HT1080 (cell line): ENCODE measurements at places on chromosomes 16 and 17. TPM values are rescaled to one million over a fixed set of nuclear protein-coding genes. Genes with fewer than 3 reads are reported as not detected.

The RAB26 gene
- total RNA-seq = 9.5 and 13.4 TPM in 2 replicates

The WSB1 gene
- 31.7 and 62.4 TPM in 2 replicates for total RNA-seq

The GPR142 gene
- total RNA-seq = not detected in 2 replicates

The SBK1 gene
- 0.02 and 0.10 TPM in 2 replicates for total RNA-seq

The KCNAB3 gene
- total RNA-seq = 1.8 and 3.5 TPM in 2 replicates

The ST6GALNAC1 gene
- not detected in 2 replicates for total RNA-seq

The ALOX12 gene
- total RNA-seq = not detected in 2 replicates

The MPV17L gene
- not detected in 2 replicates for total RNA-seq

The ITGA3 gene
- total RNA-seq = 680 and 729 TPM in 2 replicates

The PRAC2 gene
- not detected in 2 replicates for total RNA-seq

The DNAJA2 gene
- 71.1 and 71.3 TPM in 2 replicates for total RNA-seq
